ENCODE measurements at places on chromosomes 1 and 21.

DNA sequence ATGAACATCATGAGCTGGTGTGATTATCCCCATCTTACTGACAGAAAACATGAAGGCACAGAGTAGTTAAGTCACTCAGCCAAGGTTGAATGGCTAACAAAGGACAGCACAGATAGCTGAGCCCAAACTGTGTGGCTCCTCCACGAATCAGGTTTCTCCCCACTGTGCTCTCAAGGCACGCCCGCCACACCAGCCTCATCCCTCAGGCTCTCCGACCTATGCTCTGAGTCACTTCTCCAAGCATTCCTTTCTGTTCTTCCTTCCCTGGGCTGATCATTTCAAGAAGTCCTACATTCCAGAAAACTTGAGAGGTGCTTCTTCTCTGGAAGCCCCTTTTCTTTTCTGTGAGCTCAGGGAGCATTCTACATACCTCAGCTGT lies 25.3 kb upstream of the SDC3 start:
- DNase-seq: no peak

DNA sequence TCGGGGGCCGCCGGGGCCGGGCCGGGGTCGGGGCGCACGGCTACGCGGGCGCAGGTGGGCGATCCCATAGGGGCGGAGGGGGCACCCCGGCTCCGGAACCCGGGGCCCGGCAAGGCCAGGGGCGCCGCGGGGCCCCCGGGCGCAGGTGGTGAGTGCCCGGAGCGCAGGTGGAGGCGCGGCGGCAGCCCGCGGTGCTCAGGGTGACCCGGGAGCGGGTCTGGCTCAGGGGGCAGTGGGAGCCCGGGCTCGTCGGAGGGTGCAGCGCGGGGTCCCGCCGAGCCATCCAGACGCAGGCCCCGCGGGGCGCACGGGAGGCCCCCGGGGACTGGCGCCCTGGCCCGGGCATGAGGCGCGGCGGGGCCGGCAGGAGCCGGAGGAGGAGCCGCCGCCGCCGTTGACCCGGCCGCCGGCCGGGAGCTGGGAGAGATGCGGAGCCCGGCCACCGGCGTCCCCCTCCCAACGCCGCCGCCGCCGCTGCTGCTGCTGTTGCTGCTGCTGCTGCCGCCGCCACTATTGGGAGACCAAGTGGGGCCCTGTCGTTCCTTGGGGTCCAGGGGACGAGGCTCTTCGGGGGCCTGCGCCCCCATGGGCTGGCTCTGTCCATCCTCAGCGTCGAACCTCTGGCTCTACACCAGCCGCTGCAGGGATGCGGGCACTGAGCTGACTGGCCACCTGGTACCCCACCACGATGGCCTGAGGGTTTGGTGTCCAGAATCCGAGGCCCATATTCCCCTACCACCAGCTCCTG lies 489 bp downstream of the CELSR2 start:
- DNase-seq: no peak

DNA sequence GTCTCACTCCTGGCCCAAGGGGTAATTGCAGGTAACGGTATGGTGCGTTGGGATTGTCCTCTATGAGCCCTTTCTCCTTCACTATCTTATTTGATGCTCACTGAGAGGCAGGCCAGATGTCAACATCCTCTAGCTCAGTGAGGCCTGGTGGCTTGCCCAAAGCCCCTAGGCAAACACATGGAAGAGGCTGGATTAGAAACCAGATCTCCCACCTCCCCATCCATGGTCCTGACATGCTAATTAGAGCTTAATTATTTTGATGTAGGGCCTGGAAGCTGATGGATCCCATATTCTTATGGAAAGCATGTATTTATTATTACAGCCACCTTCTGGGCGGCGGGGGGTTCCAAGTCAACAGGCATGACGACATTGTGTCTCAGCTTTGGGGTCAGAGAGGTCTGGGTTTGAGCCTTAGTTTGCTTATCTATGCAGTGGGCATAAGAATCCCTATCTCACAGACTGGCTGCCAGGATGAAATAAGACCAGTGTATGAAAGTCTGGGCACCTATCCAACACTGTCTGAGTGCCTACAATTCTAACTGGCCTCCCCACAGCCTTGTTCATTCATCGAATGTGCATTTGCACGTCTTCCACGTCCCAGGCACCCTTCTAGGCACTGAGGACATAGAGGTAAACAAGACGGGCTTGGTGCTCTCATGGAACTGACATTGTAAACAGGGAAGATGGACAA lies 6.2 kb downstream of the SMPDL3B start:
- no peak for DNase-seq

DNA sequence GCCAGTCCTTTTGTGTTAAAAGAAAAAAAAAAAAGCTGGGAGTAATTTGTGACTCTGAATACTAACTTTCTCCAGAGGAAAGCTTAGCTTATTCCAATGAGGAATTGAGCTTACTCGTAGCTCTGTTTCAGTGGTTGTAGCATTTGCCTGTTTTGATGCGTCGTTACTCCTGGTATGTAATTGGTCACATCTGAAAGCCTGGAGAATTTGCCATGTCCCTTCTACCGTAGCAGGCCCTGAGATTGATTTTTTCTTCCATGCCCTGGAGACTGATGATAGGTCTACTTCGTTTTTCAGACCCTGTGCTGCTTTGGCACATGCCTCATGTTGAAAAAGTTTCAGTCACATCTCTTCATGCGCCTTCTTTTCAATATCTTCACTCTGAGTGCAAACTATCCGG lies 1103.0 kb downstream of the PLA2G4A start:
- no peak for DNase-seq

DNA sequence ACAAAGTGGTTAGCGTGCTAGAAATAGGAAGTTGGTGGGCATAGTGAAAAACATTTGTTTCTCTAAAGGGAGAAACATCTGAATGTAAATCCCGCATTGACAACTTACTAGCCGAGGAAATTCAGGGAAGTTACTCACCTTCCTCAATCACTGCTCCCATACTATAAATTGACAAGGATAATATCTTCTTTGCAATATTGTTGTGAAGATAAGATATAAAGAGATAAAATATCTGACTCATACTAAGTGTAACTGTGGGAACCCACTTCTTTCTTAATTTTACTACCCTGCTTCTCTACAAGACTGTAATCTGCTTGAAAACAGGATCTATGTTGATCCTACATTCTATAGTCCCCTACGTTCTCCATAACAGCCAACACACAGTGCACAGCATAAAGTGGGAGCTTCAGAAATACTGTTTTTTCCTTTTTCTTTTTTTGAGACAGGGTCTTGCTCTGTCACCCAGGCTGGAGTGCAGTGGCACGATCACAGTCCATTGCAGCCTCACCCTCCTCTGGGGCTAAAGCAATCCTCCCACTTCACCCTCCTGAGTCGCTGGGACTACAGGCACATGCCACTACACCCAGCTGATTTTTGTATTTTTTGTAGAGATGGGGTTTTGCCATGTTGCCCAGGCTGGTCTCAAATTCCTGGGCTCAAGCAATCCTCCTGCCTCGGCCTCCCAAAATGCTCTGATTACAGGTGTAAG lies 57.4 kb upstream of the C1orf21 start:
- DNase-seq: no peak

All from stromal cell of bone marrow (primary cell).